CD4-positive, alpha-beta T cell treated with Interleukin-15 for 4 hours (primary cell): ENCODE measurements at places on chromosomes 16 and 17.
A peak's percentile ranks its signal among the peaks of the same experiment; 100 is the strongest.

DNA sequence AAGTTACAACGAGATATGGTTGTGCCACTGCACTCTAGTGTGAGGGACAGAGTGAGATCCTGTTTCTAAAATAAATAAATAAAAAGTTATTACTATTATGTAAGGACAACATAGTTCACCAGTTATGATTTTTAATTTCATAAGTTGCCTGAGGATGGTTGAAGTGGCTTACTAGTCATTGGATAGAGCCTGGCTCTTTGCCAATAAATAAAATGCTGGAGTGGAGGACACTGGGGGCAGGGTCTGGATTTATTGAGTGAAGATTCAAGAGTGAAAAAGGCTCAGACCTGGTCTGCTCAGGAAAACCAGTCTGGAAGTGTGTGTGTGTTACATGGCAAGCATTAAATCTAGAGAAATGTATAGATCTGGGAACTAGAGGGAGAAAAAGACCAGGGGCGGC is 2.1 kb downstream of the STARD3 start:
- no peak for DNase-seq

DNA sequence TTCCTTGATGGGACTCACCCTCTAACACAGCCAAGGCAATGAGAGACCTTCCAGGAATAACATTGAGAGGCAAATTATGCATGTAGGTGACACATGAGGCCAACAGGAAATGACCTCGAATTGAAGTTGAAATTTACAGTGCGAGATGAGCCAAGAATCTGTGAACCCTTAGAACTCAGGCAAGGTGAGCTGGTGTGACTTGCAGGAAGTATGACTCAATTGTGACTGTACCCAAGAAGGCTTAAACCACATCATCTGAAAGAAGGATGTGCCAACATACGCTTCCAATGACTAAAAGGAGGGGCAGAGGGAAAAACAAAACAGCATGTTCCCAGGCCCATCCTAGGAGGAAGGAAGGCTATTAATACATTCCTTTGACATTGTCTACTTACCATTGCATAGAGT is 44.8 kb downstream of the PITPNC1 start:
- DNase-seq, result peak; percentile 92

DNA sequence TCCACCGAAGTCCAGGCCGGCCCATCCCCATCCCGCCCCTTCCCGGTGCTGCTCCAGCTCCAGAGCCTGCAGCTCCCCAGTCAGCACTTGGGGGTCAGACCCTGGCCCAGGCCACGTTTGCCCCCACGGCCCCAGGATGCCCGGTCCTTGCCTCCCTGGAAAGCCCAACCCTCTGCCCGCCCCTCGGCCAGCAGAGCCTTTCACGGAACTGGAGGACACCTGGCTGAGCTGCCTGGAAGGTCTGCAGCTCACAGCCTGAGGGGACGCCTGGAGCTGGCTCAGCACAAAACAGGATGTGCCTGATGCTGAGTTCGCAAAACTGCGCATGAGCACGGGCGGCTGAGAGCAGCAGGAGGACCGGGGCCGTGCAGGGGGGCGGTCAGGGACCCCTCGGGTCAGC is 29.7 kb upstream of the SSTR5 start:
- DNase-seq, result no peak

DNA sequence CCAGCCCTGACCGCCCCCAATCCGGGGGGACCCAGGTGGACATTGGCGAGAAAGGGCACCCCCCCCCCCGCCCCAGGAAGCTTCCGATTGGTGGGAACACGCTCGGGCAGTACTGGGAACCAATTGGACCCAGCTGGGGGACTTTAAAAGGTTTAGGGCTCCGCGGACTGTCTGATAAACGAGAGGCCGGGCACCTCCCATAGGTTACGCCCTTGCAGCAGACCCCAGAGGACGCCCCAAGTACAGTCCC is 245 bp downstream of the TMEM256 start:
- DNase-seq, result no peak

GRCh38 chr16:27231692-27232060 is 28.4 kb downstream of the KDM8 start:
- no peak for DNase-seq

GRCh38 chr17:409308-409847 is 56.8 kb upstream of the RPH3AL start:
- no peak for DNase-seq

- DNase-seq, result no peak
Measured at GRCh38 chr16:15714393-15715172, 64.5 kb downstream of the NDE1 start.

GRCh38 chr16:55530316-55530856 is 21.5 kb downstream of the LPCAT2 start:
- DNase-seq, result no peak

DNA sequence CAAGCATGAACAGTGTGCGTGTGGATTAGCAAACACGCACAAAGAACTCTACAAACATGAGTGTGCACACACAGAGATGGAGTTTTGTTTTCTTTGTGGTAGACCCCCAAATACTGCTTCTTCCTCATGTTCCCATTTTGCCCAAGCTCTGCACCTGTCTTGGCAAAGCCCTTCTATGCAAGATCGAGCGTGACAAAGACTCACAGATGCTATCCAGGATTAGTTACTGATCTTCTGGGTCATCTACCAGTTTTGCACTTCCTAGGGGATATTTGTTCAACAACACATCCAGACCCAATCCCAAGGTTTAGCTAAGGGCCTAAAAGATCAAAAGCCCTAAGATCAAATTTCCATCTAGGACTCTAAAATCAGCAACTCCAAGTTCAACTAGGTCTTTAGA is 16.0 kb downstream of the LRRC36 start:
- DNase-seq, result no peak

DNA sequence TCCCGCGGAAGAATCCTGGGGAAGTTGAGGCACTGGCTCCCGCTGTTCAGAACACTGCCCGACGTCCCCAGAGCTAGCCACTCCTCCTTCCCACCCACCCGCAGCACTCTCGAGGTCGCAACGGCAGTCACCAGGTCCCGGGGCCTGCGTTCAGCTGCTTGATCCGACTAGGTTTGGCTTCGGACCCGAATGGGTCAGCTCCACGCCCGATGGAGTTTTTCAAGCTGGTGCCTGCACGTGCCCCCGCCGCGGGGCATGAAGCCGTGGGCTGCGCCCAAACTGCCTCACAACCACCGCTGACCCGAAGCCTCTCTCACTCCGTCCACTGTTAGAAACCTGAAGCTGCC is 12.4 kb upstream of the ODF4 start:
- no peak for DNase-seq

DNA sequence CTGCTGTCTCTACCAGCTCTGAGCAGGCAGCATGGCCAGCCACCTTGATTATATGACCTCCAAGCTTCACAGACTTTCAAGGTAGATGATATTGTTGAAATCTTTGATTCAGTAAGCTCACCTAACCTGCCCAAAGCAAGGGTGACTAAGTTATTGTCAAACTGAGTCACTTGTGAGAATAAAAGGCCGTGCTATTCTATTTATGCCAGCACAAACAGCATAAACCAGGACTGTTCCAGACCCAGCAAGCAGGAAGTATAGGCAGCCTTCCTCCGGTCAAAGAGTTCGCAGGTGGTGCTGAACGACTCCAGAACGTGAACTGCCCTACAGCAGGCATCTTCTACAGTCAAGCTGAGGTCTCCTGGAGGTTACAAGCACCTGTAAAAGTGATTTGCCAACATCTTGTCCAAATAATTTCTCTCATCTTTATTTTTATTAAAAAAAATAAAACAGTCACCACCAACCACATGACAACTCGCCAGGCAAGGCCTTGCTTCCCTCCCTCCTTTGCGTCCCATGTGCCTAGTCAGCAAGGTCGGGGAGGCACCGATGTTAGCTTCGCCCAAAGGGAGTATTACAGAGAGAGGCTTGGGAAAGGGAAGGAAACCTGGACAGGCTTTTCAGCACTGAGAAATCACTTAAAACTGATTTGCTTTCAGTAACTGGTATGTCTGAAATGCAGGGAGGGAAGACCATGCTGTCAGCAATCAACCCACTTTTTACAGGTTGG is 10.8 kb downstream of the ARL2BP start:
- DNase-seq, result no peak

GRCh38 chr17:80920441-80920840 is 71.2 kb upstream of the CHMP6 start:
- no peak for DNase-seq

DNA sequence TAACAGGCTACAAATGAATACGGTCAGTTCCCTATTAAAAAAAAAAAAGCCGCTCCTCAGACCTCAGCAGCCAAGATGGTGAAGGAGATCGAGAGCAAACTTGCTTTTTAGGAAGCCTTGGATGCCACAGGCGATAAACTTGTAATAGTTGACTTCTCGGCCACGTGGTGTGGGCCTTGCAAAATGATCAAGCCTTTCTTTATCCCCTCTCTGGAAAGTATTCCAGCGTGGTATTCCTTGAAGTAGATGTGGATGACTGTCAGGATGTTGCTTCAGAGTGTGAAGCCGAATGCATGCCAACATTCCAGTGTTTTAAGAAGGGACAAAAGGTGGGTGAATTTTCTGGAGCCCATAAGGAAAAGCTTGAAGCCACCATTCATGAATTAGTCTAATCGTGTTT is 11.8 kb upstream of the GGT6 start:
- DNase-seq, result no peak

DNA sequence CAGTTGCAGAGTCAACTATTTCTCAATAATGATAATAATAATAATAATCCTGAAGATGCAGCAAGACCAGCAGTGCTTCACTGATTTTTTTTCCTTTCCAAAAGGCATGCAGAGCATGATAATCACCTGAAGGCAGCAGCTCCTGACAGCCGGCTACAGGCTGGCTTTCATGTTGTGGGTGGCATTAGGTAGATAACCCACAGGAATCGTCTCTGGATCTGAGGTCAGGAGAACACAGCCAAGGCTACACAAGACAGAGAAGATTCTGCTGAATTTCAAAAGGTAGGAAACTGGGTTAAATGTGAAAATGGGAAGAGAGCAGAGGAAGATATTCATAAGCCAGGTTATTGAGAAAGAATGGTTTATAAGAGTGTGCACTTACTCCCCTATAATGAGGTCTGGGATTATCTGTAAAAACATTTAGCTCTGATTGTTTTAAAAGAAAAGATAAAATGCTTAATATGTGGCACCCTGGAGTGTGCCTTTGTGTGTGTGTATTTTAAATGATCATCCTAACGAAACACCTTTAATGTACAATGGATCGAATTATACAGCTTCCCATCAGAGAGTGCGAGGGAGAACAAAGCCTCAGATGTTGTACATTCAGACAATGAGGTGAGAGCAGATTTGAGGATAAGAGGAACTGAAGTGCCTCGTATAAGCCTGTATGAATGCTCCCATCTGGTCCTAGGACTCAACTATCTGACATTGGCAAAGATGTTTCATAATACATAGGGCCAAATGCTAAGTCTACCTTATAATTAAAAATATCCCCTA is 273.1 kb downstream of the PHKB start:
- DNase-seq, result no peak

GRCh38 chr17:9125722-9126121 is 104.4 kb downstream of the NTN1 start:
- DNase-seq, result no peak

- DNase-seq, result no peak
Measured at GRCh38 chr17:76946111-76946771, 78.0 kb downstream of the MGAT5B start.

DNA sequence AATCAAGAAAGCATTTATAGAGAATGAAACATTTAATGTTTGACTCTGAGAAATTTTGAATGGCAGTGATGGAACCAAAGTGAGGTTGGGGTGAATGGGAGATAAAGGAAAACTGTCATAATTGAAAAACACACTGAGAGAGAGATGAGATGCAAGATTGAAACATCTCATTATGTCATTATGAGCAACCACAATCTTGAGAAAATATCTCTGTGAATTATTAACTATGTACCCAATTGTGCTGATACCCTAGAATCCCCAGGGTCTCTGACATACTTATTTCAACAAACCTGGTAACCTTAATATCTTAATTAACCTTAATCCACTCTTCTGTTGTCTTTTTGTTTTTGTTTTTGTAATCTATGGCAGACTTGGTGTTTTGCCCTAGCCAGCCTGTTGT is 143.5 kb upstream of the HLF start:
- no peak for DNase-seq

GRCh38 chr16:2511996-2512734 is 1.6 kb upstream of the ATP6V0C start:
- DNase-seq, result no peak

GRCh38 chr16:75063549-75064088 is 53.0 kb downstream of the LDHD start:
- no peak for DNase-seq

GRCh38 chr16:89360760-89361435 is 129.5 kb downstream of the ANKRD11 start:
- peak; percentile 72 for DNase-seq

DNA sequence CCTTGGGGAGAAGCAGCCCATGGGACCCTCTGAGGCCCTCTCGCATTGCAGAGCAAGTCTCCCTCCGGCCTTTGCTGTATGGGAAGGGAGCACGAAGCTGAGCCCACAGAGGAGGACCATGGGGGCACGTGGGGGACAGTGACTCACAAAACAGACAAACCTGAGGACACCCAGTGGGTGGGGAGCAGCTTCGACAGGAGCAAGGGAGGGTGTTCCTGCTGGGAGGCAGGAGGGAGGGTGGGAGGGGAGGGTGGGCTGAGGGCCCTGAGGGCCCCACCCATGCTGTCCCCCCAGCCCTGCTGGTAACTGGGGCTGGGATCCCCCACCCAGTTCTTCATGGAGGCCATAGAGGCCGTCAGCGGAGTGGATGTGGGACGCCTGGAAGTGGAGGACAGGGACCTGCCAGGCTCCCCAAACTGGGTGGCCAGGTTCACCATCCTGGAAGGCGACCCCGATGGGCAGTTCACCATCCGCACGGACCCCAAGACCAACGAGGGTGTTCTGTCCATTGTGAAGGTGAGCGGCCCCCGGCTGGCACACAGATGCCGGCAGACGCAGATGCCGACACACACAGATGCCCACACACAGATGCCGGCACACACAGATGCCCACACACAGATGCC is 12.5 kb downstream of the SLC22A31 start:
- no peak for DNase-seq

- no peak for DNase-seq
Measured at GRCh38 chr16:25854141-25854540, 162.4 kb downstream of the HS3ST4 start.

GRCh38 chr17:76554131-76554530 is 14.3 kb downstream of the PRCD start:
- no peak for DNase-seq

DNA sequence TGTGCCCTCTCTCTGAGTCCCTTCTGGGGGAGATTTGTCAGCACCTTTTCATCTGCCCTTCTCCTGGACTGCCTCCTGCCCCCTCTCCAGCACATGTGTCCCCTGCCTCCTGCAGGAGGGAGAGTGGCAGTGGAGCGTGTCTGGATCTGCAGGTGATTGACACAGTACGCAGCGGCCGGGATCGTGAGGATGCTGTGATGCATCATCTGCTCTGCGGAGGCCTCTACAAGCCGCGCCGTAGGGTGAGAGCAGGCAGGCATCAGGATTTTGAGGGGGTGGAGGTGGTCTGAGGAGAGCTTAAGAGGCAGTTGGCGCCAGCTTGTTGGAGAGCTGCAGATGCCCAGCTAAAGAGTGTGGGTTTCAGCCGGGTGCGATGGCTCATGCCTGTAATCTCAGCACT is 10.9 kb downstream of the SLC9A5 start:
- DNase-seq, result no peak

DNA sequence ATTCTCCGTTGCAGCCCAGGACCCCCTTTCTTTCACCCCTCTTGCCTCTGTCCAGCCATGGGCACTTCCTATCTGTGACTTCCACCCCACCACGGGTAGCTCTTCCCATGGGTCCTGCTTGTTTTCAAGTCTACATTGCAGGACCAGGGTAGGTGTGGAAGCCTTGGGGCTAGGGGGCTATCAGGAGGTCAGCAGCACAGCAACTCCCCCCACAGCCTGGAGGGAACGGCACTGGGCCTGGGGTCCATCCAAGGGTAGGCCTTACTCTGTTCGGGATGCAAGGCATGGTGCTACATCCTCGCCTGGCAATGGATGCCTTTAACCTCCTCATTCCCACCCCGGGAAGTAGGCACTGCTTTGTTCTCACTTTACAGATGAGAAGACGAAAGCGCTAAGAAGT is 109.3 kb downstream of the IRX5 start:
- DNase-seq, result no peak
